ENCODE measurements at places on chromosomes 1 and 21.

- DNase-seq = no peak
Measured at GRCh38 chr1:178603926-178604325, 91.0 kb downstream of the TEX35 start.

- peak; percentile 74 for DNase-seq
Measured at GRCh38 chr1:110053552-110054428, 16.7 kb downstream of the ALX3 start.

DNA sequence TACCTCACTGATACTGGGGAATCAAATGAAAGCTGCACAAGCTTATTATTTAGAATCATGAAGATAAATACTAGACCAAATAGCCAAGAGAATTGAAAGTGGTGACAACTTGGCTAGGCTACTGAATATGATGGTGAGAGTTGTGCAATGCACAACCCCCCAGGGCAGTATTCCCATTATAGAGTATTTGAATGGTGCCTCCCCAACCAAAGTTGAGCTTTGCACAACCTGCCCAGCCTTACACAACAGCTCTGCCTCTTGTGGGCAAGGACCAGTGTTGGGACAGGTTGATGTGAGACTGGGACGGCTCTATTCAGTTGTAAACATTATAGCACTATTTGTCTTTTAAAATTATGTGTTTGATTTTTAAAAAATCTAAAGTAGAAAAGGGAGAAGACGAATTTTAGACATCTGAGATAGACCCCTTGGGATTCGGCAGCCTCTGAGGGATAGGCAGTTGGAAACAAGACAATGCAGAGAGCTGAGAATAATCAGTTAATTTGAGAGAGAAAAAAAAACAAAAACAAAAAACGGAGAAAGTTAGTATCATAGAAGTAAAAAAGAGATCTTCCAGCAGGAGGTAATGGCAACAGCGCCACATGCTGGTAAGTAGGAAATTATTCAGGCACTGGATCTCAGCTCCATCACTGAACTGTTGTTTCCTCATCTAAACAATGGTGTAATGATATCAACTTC is 91.0 kb upstream of the KCNA3 start:
- no peak for DNase-seq

DNA sequence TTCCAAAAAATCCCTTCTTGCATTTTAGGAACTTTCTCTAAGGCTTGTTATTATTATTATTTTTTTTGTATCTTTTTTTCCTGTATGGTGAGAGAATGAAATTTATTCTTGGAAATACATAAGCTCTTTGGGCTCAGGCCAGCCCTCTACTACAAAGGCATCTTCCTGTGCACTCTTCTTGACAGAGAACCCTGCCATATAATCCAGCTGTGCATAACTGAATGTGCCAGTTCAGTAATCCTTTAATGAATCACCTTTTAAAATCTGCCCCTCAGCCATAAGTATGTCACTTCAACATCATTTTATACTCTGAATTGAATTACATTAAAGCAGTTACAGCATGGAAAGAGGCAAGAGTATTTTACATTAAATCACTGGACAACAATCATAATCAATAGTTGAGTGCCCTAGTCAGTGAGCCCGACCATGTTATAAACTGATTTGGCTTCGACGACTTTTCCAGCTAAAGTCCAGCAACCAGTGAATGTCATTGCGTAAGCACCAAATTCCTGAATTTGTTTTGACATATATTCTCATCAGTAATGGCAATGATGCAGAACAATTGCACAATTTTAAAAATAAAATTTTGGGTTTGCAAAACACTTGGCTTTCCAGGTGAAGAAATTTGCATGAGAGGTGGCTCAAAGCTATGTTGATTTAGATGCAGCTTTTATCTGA is 59.2 kb upstream of the KCNK2 start:
- no peak for DNase-seq

- DNase-seq = peak; percentile 60
Measured at GRCh38 chr1:152623203-152623844, 421 bp upstream of the LCE3A start.

DNA sequence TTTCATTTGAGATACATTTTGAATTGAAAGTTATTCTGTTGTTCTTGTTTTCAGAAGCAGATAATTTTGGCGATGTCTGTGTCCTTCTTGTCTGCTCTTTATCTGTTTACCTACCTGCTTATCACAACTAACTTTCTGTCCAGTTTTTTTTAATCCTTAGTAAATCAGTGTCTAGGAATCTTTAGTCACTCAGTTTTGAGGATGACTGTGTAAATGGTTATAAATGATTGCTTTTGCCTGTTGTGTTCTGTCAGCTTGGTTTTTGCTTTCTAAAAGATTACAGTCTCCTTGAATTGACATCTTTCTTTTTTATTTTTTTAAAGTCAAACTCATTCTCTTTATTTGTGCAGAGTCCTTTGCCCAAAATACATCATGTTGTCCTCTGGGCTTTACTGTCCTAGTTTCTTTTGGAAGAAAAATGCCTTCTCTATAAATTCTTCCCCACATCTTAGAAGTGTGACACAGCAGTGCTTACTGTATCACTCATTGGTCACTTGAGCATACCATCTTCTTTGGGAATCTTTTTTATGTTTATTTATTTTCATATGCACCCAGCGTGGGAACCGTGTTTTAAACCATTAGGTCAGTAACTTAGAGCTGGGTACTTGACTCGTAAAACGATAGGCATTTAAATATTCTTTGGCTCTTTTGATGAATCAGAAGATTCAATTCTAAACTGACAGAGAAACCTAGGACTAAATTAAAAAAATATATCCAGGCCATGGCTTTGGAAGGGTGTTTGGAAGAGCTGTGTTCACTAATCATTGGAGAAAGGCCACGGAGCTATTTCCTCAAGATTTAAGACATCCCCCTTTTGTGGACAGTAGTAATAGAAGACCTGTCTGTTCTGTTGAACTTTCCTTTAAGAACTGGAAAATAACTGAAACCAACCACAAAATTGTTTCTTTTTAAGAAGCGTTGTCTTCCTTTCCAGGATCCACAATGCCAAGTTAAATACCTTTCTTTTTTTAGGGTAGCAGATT is 20.9 kb downstream of the LAMC1 start:
- no peak for DNase-seq

DNA sequence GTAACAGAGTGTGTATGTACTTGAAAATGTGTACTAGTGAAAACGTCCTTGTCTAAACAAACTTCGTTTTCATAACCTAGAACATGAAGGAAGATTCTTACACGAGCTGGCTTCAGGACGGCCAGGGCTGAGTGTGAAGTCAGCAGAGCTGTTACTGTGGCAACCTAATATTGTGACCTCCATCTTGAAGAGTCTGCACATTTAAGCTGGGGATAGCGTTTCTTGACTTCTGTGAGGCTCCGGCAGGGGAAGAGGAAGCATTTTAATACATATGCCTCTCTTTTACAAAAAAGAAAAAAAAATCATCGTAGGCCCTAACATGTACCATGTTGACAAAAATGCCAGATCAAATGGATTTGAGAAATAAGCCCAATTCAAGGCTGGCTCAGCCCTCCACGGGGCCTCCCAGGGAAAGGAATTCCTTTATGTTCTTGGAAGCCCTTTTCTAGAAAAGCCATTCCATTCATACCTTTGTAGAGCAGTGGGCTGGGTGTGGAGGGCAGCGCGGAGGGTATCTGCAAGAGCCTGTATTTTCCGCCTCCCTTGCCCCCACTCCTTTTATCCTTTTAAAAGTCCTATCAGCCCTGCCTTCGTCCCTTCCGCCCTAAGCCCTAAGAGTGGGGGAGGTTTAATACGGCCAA is 51.1 kb downstream of the SIM2 start:
- no peak for DNase-seq

DNA sequence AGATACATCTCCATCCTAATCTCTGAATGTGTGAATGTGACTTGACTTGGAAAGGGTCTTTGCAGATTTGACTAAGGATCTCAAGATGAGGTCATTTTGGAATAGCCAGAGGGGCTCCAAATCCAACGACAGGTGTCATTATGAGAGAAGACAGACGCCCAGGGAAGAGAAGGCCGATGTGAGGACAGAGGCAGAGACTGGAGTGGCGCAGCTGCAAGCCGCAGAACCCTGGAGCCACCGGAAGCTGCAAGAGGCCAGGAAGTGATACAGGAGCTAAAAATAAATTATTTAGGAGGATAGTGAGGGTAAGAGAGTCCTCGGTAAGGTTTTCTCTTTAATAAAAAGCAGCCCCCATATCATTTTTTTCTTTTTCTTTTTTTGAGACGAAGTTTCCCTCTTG is 9.7 kb upstream of the AADACL4 start:
- DNase-seq = no peak

GRCh38 chr1:202531472-202531811 is 178.8 kb downstream of the SYT2 start:
- no peak for DNase-seq

- no peak for DNase-seq
Measured at GRCh38 chr21:25496825-25497482, 110.3 kb downstream of the MRPL39 start.

DNA sequence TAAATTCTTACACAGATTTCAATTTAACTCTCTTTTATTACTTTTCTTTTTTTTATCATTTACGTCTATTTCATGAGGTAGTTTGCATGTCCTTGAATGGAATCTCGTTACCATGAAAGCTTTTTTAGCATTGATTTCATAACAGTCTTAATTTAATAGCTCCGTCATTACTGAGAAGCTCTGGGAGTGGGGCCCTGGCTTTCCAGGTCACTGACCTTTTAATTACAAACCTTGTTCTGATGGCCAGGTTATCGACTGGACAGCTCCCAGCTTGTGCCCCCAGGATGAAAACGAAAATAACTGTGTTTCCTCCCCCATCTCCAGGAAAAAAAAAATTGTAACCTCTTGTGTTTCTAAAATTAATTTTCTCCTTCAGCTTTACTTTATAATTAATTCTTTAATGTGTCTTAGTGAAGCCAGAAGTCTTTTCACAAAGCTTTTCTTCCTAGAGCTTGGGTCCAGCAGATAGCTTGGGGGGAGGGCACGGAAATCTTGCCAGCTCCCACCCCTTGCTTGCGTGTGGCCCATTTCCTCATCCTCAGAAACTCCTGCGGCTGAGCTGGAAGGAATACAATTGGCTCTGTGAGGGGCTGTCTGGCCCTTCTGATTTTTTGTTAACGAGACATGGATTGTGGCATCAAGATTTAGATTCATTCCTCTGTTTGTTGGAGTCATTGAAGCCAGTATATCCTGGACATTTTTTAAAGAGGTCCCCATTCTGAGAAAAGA is 65.7 kb downstream of the PEX14 start:
- DNase-seq = no peak

DNA sequence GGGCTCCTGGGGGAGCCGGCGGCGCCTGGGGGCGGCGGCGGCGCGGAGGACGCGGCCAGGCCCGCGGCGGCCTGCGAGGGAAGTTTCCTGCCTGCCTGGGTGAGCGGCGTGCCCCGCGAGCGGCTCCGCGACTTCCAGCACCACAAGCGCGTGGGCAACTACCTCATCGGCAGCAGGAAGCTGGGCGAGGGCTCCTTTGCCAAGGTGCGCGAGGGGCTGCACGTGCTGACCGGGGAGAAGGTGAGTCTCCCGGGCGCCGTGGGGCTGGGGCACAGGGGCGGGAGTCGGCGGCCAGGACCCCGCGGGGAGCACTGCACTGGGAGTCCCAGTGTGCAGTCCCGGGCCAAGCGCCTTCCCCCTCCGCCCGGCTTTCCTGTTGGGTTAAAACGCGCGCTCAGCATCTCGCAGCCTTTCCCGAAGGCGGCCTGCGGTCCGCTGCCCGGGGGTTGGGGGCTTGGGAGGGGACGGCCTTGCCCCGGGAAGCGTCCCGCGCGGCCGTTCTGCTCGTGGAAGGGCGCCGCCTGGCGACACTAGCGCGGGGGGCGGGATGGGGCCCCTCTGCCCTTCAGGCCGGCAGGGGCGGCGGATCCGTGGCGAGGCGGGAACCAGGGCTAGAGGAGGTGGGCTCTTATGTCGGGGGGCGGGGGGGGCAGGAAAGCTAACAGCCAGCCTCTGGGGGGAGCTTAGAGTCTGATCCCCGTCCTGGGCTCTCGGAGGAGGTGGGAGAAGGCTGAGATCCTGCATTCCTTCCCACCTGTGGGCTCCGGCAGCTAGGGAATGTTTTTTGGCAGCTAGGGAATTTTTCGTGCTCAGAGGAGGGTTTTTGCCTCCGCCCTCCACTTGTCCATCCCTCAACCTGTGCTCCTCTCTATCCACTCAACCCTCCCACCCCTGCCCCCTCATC is 1.1 kb downstream of the HUNK start:
- peak; percentile 85 for DNase-seq

GRCh38 chr1:174301295-174302077 is 142.2 kb downstream of the RABGAP1L start:
- no peak for DNase-seq

GRCh38 chr1:32536764-32537163 is 2.5 kb upstream of the ZBTB8A start:
- DNase-seq = no peak

- DNase-seq = no peak
Measured at GRCh38 chr1:147409886-147410285, 131.4 kb upstream of the BCL9 start.

- peak; percentile 92 for DNase-seq
Measured at GRCh38 chr1:2046174-2046917, 3.9 kb upstream of the PRKCZ start.

- DNase-seq = no peak
Measured at GRCh38 chr1:154418923-154419619, 13.9 kb downstream of the IL6R start.

DNA sequence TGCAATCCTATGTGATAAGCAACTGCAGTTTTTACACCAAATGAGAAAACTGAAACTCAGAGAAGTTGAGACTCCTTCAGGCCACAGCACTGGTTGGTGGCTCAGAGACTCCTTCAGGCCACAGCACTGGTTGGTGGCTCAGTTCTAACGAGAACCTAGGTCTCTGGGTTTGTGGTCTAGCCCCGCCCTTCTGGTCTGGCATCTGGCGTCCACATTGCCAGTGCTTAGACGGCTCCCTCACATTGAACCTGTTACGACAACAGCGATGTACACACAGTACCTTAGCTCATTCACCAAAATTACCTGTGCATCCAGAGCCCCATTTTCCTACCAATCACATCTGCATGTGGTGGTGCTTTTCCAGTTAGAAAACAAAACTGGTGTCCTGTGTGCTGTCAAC is 66.1 kb downstream of the NID1 start:
- no peak for DNase-seq

- no peak for DNase-seq
Measured at GRCh38 chr1:192609110-192610079, 26.6 kb upstream of the RGS13 start.

DNA sequence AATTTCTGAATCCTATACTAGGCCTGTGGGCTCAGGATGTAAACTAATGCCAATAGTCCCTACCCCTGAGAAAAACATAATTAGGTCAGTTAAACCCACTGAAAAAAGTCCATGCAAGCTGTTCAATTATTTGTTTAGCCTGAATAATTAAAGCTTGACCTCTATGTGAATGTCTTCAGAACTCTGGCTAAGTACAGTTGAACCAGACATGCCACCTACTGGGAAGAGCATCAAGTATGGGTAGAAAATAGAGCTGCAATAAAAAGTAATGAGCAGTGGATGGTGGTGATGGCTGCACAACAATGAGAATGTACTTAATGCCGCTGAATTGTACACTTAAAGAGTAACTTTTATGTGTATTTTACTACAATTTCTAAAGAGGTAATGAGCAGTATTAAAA is 23.6 kb upstream of the SLC19A2 start:
- no peak for DNase-seq

GRCh38 chr1:36390411-36390810 is 4.7 kb upstream of the STK40 start:
- no peak for DNase-seq

GRCh38 chr1:1020000-1020404 is at the start of gene AGRN:
AGRN (plus strand) TSS chr1:1020120; CDS start chr1:1020173, 53 bp downstream.
- DNase-seq = no peak

All from WERI-Rb-1 (cell line).